SJCRH30 (cell line): ENCODE measurements at places on chromosomes 13 and 19. TPM values are rescaled to one million over a fixed set of nuclear protein-coding genes. Genes with fewer than 3 reads are reported as not detected.

DNA sequence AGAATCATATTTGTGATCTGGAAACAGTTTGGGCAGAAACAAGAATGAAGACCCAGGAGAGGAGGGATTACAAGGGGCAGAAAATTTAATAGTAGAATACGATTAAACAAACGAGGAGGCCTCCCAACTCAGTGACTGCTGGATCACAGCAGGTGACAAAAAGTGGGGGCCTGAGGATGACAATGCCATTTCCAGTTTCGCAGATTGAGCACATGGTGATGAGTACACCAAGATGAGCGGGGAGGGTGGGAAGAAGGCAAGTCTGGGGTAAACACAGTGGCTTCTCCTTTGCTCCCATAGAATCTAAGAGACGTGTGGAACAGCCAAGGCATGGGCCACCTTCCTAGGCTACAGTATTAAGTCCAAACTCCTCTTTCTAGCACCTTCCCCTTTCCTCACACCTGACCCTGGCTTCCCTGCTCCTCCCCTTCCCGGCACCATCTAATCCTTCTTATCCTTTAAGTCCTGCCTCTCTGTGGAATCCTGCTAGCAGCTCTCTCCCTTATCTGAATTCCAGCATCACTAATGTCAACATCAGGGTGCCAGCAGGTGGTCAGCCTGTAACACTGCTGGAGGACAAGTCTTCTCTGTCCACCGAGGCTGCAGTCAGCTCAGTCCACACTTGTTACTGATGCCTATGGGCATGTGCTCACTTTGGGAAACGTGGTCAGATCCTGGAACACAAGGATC, 13.5 kb downstream of the ATP7B start:
- peaks cover 10% of the 10 kb centered on the region for H3K4me1 ChIP-seq
- peak; percentile 52 for DNase-seq
- H3K4me3 ChIP-seq, result no peak overlapping the region
- H3K36me3 ChIP-seq, result no peaks in the 10 kb centered on the region
- no peaks in the 10 kb centered on the region for H3K27me3 ChIP-seq
- H3K27ac ChIP-seq, result no peak overlapping the region

- H3K4me1 ChIP-seq, result no peaks in the 10 kb centered on the region
- H3K4me3 ChIP-seq, result no peak overlapping the region
- no peak for DNase-seq
- H3K27ac ChIP-seq, result no peak overlapping the region
Measured at GRCh38 chr19:49977076-49977475, 16.1 kb upstream of the SIGLEC11 start.

GRCh38 chr13:54890976-54891375, 1862.4 kb downstream of the OLFM4 start:
- H3K4me3 ChIP-seq, result no peak overlapping the region
- H3K27me3 ChIP-seq, result no peaks in the 10 kb centered on the region
- H3K27ac ChIP-seq, result no peak overlapping the region
- no peaks in the 10 kb centered on the region for H3K4me1 ChIP-seq
- no peaks in the 10 kb centered on the region for H3K36me3 ChIP-seq

DNA sequence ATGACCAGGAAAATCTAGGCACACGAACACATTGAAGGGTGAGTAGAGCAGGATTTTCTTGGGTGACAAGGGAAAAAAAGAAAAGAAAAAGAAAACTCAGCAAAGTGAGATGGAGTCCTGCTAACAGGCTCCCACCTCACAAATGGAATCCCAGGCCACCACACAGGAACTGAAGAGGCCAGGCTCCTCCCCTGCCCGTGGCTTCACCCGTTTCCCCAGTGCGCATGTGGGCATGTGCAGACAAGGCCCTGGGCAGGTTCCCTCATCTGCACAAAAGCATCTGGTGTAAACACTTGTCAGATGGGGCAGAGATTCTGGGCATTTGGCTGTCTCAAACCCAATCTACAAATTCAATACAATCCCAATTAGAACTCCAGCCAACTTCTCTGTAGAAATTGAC, 24.5 kb downstream of the CFAP97D2 start:
- DNase-seq, result no peak
- no peaks in the 10 kb centered on the region for H3K27me3 ChIP-seq
- H3K36me3 ChIP-seq, result no peaks in the 10 kb centered on the region
- no peaks in the 10 kb centered on the region for H3K4me1 ChIP-seq
- no peak overlapping the region for H3K4me3 ChIP-seq
- H3K27ac ChIP-seq, result no peak overlapping the region

- no peak overlapping the region for H3K27ac ChIP-seq
- H3K4me1 ChIP-seq, result no peaks in the 10 kb centered on the region
- H3K27me3 ChIP-seq, result no peaks in the 10 kb centered on the region
- H3K36me3 ChIP-seq, result peaks cover 41% of the 10 kb centered on the region
Measured at GRCh38 chr19:2768365-2769132, 14.5 kb downstream of the SGTA start.

GRCh38 chr13:86020351-86021002, 221.3 kb upstream of the SLITRK6 start:
- no peaks in the 10 kb centered on the region for H3K27me3 ChIP-seq
- no peak overlapping the region for H3K4me3 ChIP-seq
- no peak overlapping the region for H3K27ac ChIP-seq
- H3K4me1 ChIP-seq, result no peaks in the 10 kb centered on the region
- DNase-seq, result peak; percentile 37
- no peaks in the 10 kb centered on the region for H3K36me3 ChIP-seq

DNA sequence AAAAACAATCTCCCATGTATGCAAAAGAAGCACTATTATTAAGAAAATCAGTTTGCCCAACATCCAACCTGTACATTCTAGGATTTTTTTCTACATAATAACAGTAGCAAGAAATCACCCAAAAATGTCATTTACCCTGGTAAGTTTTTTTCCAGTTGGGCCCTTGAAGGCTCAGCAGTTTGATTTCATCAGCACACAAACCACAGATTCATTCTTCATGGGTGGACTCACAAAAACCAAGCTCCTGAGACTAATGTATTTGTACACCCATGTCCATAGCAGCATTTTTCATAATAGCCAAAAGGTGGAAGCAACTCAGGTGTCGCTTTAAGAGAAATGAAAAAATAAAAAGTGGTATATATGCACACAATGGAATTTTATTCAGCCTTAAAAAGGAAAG, 210.1 kb downstream of the TBC1D4 start:
- no peaks in the 10 kb centered on the region for H3K4me1 ChIP-seq
- H3K27me3 ChIP-seq, result no peaks in the 10 kb centered on the region
- H3K4me3 ChIP-seq, result no peak overlapping the region
- H3K27ac ChIP-seq, result no peak overlapping the region
- DNase-seq, result no peak

The CEACAM1 gene
- total RNA-seq, result not detected in 2 replicates

The OVOL3 gene
- 0.79 and 1.4 TPM in 2 replicates for total RNA-seq

The HIF3A gene
- 2.0 and 4.8 TPM in 2 replicates for total RNA-seq
